WTC11 (cell line): ENCODE measurements at places on chromosomes 1 and 21. TPM values are rescaled to one million over a fixed set of nuclear protein-coding genes. Genes with fewer than 3 reads are reported as not detected.

DNA sequence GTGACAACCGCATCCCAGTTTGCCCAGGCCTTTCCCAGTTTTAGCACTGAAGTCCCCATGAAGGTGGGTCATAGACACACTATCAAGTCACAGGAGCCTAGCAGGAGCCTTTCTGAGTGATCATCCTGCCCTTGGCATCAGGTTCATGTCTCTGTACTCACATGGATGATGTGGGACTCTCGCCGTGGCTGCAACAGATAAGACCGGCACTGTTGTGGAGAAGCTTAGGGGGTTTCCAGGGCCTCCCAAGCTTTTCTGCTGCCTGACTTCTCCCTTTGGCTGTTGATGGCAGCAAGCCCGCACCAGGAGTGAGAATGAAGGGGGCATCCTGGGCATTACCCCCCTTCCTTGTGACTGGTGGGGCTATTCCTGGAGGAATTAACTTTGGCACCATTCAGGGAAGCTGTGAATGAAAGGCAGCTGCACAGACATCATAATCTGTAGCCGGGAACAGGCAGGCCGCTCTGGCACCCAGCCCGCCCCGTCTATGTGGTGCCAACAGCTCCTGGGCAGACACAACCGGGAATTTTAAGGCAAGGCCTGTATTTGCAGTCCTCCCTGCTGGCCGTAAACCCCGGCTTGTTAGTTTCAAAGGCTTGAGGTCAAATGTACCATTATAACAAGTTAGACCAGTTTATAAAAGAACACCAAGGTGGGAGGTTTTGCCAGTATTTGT, 148.6 kb downstream of the HUNK start:
- no peaks in the 10 kb centered on the region for H3K4me1 ChIP-seq
- H3K27me3 ChIP-seq: no peaks in the 10 kb centered on the region
- H3K4me3 ChIP-seq: no peak overlapping the region
- DNase-seq: no peak
- H3K27ac ChIP-seq: no peak overlapping the region

GRCh38 chr1:170668209-170669106, 4.5 kb downstream of the PRRX1 start:
- no peak for DNase-seq
- H3K36me3 ChIP-seq: no peaks in the 10 kb centered on the region
- H3K4me3 ChIP-seq: peak overlapping the region; percentile 49
- H3K27ac ChIP-seq: no peak overlapping the region
- peaks cover 60% of the 10 kb centered on the region for H3K4me1 ChIP-seq

SPRR1A gene
- not detected in 3 replicates for total RNA-seq

DNA sequence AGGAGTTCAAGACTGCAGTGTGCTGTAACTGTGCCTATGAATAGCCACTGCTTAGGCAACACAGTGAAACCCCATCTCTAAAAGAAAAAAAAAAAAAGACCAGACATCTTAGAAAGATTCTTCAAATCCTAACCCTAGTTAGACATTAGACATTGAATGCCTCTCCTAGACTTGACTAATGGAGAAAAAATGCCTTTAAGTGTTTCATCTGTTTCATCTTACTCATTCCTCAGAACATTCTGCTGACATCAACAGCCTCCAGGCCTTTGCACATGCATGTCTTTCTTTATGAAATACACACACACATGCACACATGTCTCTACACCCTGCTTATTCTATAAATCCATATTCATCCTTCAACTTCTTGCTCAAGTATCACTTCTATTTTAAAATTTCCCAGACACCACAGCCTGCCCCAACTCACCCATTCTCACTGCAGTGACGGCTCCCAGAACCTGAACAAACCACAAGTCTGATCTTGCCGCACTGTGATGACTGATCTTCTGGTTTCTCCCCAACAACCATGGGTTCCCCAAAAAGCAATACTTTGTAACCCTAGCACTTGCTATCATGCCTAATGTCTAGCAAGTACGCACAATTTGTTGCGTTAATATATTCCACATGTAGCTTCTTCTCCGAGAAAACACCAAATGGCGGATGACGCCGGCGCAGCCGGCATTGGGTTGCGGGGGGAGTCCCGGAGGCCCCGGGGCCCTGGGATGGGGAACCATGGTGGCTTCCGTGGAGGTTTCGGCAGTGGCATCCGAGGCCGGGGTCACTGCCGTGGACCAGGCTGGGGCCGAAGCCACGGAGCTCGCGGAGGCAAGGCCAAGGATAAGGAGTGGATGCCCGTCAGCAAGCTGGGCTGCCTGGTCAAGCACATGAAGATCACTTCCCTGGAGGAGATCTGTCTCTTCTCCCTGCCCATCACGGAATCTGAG, 37.4 kb downstream of the LRRC52 start:
- H3K4me1 ChIP-seq: peaks cover 9% of the 10 kb centered on the region
- H3K4me3 ChIP-seq: no peak overlapping the region
- H3K27me3 ChIP-seq: no peaks in the 10 kb centered on the region; the same call in 1 of the 2 replicates
- H3K36me3 ChIP-seq: no peaks in the 10 kb centered on the region
- DNase-seq: no peak

MMP23B gene
- total RNA-seq: 20.0 to 28.1 TPM (median 27.1 TPM) in 3 replicates

GRCh38 chr21:36839123-36839522, 127.3 kb downstream of the HLCS start:
- no peak overlapping the region for H3K4me3 ChIP-seq
- H3K4me1 ChIP-seq: no peaks in the 10 kb centered on the region
- H3K27ac ChIP-seq: no peak overlapping the region
- no peak for DNase-seq
- no peaks in the 10 kb centered on the region for H3K27me3 ChIP-seq
- H3K36me3 ChIP-seq: no peaks in the 10 kb centered on the region

GRCh38 chr1:206658264-206658980, 23.1 kb downstream of the DYRK3 start:
- peak; percentile 79 for DNase-seq
- H3K4me3 ChIP-seq: peak overlapping the region; percentile 58
- H3K27ac ChIP-seq: no peak overlapping the region
- H3K36me3 ChIP-seq: no peaks in the 10 kb centered on the region

DNA sequence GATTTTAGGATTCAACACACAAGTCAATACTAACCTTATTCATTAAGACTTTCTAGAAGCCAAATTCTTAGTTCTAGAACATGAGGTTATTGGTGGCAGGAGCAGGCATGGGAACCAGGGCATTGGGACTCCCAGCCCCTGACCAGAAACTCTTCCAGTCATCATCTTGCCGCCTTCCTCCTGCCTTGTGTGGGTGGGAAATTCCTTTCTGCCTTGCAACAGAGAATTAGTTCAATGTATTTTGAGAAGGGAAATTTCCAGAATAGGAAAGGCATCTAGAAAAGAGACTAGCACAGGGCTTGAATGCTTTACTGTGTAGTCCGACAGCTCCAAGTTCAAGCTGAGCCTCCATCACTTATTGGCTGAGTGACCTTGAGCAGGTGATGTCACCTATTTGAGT, 8.7 kb downstream of the GRHL3 start:
- H3K4me3 ChIP-seq: no peak overlapping the region
- peaks cover 11% of the 10 kb centered on the region for H3K27me3 ChIP-seq
- no peaks in the 10 kb centered on the region for H3K36me3 ChIP-seq

GRCh38 chr21:41928621-41929220, 25.1 kb downstream of the C2CD2 start:
- H3K4me1 ChIP-seq: peaks cover 56% of the 10 kb centered on the region
- no peaks in the 10 kb centered on the region for H3K36me3 ChIP-seq
- H3K27me3 ChIP-seq: peaks cover 3% of the 10 kb centered on the region; the same call in 1 of the 2 replicates

DNA sequence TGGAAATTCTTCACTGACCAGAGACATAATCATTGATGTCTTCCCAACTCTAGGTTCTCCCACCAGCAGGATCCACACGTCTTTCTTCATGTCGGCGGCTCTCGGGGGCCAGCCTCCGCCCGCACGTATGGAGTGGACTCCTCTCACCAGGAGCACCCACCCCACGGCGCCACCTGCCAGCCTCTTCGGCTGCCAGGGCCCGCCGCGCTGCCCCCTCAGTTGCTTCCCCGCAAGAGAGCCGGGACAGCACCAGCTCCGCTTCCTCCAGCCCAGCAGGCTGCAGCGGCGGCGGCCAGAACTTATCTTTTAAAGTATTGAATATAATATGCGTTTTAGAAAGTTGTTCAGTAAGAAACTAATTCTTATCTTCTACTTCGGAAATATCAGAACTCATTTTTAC, 273.5 kb downstream of the LIPI start:
- no peak overlapping the region for H3K27ac ChIP-seq
- no peak overlapping the region for H3K4me3 ChIP-seq
- no peaks in the 10 kb centered on the region for H3K4me1 ChIP-seq
- H3K36me3 ChIP-seq: peaks cover 33% of the 10 kb centered on the region
- peaks cover 6% of the 10 kb centered on the region for H3K27me3 ChIP-seq

DNA sequence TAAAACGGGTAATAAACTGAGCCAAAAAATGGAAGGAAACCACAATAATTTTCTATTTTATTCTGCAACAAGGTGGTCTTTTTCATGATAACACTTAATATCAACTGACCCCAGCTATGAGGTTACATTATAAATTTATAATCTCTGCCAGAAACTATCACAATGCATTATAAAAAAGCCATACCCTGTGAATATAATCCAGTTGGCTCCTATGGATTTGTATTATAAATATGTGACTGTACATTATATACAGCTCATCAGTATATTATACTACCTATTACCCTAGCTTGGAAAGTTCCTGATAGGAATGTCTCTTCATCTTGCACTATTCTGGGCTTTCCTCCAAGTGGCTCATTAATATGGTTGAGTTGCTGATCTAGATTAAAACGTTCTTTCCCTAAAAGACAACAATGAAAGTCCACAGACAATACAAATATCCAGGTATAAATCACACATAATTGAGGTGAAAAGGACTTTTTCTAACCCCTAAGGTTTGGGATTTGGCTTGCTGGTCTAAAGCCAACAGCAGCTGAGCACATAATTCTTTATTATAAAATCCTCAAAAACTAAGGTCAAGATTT, 487.7 kb downstream of the TTLL7 start:
- H3K4me1 ChIP-seq: peaks cover 26% of the 10 kb centered on the region
- DNase-seq: no peak
- H3K36me3 ChIP-seq: no peaks in the 10 kb centered on the region
- H3K4me3 ChIP-seq: no peak overlapping the region

DNA sequence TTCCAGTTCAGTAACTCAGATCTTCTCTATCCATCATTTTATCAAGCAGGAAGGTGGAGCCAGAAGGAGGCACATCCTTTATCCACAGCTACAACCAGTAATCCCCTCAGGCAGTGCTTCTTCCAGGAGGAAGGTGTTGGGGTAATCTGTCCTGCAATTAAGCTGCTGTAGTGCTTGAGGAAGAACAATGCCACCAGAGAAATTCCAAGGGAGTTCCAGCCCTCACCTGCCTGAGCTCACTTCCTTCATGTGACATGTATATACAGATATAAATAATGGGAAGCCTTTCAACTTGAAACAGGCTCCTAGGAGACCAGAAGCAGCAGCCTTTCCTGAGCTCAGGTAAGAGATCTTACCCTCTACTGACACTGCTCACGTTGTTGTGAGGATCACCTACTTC, 2.2 kb upstream of the IL20 start:
- no peaks in the 10 kb centered on the region for H3K36me3 ChIP-seq
- 0 out of 2 replicates have a peak, but pooled peaks cover 3% of the 10 kb centered on the region for H3K4me1 ChIP-seq
- H3K27ac ChIP-seq: no peak overlapping the region
- peaks cover 22% of the 10 kb centered on the region for H3K27me3 ChIP-seq

GRCh38 chr1:29332204-29332603, 95.9 kb downstream of the PTPRU start:
- peaks cover 5% of the 10 kb centered on the region; the same call in 1 of the 2 replicates for H3K27me3 ChIP-seq
- H3K4me3 ChIP-seq: no peak overlapping the region
- H3K36me3 ChIP-seq: no peaks in the 10 kb centered on the region; the same call in 1 of the 2 replicates
- H3K27ac ChIP-seq: no peak overlapping the region

- H3K4me3 ChIP-seq: no peak overlapping the region
- H3K36me3 ChIP-seq: peaks cover 6% of the 10 kb centered on the region; the same call in 1 of the 2 replicates
- H3K4me1 ChIP-seq: peaks cover 33% of the 10 kb centered on the region
- DNase-seq: peak; percentile 75
- H3K27ac ChIP-seq: no peak overlapping the region
Measured at GRCh38 chr1:18324246-18324645, 156.5 kb upstream of the KLHDC7A start.

GRCh38 chr1:206464456-206464964, 5.8 kb upstream of the IKBKE start:
- peaks cover 16% of the 10 kb centered on the region for H3K27me3 ChIP-seq
- no peak for DNase-seq
- peaks cover 10% of the 10 kb centered on the region for H3K36me3 ChIP-seq
- H3K4me3 ChIP-seq: no peak overlapping the region
- peaks cover 25% of the 10 kb centered on the region for H3K4me1 ChIP-seq
